ENCODE measurements at places on chromosomes 12 and 14.

DNA sequence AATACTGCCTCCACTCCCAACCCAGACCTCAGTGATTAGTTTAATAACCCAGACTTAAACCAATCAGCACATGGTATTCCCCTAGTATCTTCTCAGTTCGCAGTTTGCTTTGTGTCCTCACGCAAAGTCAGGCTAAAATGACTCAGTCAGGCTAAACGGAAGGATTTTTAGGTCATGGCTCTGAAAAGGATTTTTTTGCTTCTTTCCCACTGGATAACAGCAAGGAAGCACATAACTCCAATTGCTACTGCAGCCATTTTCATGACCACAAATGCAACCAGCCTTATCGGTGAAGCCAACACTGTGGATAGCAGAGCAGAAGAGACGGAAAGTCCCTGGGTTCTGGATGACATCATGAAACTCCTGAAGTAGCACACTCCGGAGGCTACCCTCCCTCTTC, 67.7 kb downstream of the ZC3H14 start:
- DNase-seq = no peak

DNA sequence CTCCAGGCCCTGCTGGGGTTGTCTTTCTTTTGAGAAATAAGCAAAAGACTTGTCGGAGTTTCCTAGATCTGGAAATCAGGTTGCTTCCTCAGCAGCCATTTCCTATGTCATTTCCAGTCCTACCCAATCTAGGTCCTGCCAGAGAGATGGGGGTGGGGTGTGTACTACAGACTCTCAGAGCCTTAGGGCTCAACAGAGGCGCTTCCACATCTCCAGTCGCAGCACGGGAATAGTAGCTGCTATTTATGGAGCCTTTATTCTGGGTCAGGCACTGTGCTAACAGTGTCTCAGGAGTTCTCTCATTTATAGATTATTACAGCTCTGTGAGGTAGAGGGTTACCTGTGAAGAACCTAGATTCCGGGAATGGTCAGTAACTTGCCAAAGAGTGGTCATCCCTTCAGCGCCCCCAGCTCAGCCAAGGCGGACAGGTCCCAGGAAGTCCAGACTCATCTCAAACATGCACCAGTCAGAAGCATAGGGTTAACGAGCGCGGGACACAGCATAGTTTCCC, 21.9 kb downstream of the DHRS2 start:
- no peak for DNase-seq

GRCh38 chr14:98174041-98174440, 1098.0 kb downstream of the BCL11B start:
- DNase-seq = no peak

DNA sequence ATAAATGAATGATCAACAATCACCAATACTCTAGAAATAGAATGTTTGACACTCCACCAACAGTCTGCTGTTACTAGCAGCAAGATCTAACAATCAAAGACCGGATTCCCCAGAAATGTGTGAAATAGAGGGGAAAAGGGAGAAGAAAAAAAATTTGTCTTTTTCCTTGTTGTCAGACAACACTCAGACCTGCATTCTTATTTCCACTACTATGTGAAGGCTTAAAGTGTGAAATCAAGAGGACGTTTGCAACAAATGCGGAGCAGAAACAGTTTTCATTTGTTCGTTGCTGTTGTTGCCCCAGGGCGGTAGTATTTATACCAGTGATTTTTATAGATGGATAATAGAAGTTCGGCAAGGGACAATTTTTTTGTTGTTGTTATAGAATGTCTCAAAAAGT, 9.2 kb downstream of the NKX2-1 start:
- no peak for DNase-seq

- no peak for DNase-seq
Measured at GRCh38 chr12:10101648-10102220, 2.9 kb upstream of the CLEC1A start.

GRCh38 chr14:70807898-70808415, 1.4 kb downstream of the MAP3K9 start:
- peak; percentile 22 for DNase-seq

DNA sequence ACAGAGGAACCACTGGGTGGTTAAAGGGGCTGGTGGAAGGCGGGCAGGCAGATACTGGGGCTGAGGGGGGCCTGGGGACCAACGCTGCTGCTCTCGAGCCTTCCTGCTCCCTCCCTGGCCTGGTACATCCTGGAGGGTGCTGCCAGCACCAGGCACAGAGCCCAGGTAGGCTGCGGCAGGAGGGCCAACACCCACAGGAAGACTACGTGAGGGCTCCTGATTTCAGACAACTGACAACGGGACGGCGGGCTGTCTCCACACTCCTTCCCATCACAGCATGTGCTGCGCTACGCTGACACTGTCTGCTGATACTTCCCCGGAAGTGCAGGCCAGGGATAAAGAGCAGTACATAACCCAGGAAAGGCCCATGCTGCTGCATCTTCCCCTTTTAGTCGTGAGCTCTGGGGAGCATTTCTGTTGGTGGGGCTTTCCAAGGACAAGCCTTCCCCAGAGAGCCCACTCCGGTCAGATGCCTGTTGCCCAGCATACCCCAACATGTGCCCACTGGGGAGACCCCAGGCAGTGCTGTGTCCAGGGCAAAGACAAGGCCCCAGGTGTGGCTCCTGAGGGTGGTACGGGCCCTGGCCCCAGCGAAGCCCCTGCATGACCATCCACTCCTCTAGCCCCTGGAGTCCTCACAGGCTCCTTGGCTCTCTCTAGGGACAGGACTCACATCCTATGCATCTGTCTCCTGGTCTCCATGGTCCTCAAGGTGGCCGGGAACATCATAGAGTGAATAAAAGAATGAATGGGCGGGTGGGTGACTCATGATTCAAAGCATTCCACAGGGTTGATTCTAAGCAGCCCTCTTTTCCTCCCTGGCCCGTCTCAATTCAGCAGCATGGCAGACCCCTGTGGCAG, 38.0 kb downstream of the CHGA start:
- no peak for DNase-seq

DNA sequence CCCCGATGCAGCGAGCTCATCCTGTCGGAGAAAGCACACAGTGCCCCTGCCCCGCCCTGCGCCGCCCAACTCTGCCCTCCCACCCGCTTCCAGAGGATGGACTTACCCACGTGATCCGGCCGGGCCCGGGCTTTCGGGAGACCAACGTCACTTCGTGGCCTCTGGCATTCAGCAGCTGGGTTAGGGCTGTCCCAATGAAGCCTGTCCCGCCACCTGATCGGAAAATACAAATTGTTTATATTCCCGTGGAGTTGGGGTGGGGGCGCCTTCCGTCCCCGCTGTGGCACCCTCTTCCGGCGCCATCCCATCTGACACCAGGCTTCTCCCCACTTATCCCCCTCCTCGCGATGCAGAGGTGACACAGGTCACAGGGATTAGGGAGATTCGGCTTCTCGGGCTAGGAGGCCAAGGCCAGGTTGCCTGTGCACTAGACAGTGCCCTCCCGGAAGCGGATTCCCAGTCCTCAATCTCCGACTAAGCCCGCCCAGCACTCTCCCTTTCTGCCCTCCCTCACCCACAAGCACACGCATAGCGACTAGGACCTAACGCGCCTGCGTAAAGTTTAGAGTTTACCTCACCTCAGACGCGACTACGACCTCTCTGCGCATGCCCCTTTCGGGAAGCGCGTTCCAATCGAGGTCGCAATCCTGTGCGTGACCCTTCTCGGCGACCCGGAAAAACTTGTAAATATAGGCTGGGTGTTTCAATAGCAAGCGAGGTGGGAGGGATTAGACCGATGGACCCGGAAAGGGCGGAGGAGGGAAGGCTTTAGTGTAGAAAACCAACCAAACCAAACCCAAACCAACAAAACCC, at the start of gene SDR39U1:
Gene SDR39U1, minus strand, starts transcription at position 537 of the 813 bp plus-strand sequence. Its CDS starts 7 bp downstream, at position 530.
- peak; percentile 78 for DNase-seq

DNA sequence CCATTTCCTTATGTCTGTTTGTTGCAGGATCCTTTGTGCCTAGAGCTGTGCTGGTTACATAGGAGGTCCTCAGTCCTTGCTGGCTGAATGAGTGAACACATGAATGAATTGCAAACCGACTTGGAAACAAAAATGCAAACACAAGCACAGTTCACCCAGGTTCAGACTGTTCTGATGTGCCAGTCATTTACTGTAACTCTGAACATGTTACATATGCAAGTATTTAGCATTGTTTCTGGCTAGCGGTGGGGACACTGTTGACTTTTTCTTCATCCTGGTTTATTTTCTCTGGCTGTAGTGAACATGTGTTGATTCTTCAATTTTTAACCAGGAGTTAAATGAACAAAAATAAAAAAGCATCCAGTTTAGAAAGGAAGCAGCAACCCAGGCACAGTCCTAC, 33.4 kb downstream of the TSPAN9 start:
- no peak for DNase-seq

DNA sequence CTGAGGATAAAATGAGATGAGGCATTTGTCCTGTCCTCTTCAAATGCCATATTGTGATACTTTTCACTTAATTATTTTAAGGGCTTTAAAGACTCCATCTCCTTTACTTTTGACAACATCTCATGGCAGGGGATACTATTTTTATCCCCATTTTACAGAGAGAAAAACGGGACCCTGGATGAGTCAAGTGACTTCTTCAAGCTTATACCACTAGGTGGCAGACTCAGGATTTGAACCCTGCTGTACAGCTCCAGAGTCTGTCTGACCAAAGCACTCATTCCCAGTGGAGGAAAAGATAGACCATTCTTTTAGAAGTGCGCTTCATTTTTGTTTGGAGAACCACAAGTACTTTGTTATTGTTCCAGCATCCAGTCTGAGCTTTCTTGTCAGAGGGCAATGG, 1.7 kb upstream of the SMOC1 start:
- DNase-seq = no peak

DNA sequence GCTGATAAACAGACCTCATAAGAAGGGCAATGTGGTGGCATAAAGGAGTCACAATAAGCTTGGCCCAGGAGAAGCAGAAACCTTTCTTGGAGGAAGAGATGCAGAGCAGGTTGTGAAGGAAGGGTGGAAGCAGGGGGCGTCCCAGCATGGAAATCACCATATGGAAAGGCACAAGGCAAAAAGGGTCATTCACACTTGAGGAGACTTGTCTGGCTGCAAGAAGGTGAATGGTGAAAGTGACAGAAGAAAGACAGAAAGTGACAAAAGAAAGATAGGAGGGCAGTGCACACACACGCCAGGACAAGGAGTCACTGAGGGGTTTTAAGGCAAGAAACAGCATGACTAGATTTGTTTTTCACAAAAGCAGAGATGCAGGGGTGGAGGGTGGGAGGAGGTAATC, 38.3 kb downstream of the GALNT4 start:
- no peak for DNase-seq

DNA sequence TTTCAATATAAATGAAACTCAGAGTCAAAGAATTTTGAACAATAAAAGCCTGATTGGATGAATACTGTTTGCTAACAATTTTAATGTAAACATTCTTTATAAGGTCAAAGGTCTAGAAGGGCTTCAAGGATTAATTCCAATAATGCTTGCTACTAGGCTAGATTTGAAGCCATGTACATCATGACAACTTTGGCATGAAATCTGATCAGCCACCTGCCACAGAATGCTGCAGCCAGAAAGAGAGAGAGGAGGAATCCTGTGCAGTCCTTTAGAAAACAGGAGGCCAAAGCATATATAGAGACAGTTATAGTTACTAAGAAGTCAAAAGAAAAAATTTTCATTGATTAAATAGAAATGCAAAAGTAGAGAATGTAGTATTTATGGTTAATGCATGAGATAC, 47.1 kb downstream of the ABCD2 start:
- no peak for DNase-seq

DNA sequence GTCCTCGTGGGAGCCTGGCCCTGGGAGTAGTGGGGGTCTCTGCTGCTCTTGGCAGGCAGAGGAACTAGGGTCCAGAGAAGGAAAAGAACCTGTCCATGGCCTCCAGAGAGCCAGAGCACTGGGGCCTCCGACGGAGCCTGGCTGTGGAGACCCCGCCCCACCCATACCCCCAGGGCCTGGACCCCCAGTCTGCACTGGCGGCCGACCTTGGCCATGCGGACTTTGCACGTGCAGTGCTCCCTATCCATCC, 1.1 kb downstream of the BEGAIN start:
- DNase-seq = no peak

DNA sequence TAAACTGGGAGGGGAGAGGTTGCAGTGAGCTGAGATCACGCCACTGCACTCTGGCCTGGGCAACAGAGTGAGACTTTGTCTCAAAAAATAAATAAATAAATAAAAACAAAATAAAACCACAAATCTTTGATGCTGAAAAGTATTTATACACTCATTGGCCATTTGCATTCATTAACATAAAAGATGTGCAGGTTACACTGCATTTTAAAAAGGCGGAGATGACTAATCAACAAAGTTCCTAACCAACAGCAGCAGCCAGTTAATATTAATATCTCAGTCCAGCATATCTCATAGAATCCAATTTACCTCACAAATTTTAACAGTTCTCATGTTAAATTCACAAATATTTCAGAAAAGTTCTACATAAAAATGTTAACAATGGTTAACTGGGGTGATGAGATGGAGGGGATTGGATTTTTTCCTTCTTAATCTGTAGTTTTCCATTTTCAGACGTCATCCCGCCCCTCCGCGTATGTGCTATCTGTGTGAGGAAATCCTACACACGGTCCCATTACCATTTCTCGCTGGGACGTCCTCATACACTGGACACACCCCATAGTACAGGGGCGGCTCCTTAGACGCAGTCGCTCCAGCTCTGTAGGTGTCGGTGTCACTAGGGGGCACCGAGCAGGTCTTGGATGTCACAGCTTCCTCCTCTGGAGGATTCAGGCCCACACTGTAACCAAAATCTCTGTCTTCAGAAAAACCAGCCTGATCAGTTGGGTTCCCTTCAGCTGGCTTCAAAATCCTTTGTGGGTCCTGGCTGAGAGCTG, 7.3 kb downstream of the ANKLE2 start:
- DNase-seq = no peak

- no peak for DNase-seq
Measured at GRCh38 chr12:56411781-56412639, 37.2 kb downstream of the TIMELESS start.

DNA sequence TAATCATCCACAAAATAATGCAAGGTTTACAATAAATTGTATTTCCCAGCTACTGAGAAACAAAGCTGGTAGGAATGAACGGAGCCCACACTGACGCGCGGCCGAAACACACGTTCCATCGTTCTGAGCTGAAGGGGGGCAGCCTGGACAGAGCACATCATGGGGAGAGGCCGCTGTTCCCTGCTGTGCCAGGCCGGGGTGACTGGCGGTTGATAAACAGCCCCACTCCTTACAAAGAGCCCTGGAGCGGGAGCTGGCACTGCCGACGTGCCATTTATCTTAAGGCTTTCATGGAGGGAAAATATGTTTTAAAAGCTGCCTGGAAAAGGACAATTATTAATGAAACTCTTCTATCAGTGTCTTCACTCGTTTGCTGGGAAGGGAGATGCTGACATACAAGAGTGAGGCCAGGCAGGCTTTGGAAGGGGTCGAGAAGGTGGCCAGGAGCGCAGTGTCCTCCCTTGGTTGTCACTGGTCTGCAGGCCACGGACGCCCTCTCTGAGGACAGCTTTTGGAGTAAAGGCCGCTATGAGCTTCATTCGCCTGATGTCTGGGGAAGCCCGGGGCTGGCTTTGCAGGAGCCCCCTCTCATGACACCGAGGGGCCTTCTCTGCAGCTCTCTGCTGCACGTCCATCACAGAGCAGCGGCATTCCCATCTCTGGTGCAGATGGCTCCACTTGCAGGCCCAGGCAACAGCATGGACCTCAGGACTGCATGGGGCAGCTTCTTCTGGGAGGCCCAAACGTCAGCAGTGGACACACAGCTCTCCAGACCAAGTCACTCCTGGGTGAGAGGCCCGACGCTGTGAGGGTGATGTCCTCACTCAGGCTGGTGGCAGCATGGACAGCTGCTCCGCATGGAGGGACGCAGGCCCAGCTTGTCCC, 355.3 kb upstream of the SFSWAP start:
- no peak for DNase-seq
